ENCODE measurements at places on chromosomes 5 and 9.

- DNase-seq: no peak
Observed at GRCh38 chr5:124790301-124790894, 44.0 kb upstream of the ZNF608 start.

DNA sequence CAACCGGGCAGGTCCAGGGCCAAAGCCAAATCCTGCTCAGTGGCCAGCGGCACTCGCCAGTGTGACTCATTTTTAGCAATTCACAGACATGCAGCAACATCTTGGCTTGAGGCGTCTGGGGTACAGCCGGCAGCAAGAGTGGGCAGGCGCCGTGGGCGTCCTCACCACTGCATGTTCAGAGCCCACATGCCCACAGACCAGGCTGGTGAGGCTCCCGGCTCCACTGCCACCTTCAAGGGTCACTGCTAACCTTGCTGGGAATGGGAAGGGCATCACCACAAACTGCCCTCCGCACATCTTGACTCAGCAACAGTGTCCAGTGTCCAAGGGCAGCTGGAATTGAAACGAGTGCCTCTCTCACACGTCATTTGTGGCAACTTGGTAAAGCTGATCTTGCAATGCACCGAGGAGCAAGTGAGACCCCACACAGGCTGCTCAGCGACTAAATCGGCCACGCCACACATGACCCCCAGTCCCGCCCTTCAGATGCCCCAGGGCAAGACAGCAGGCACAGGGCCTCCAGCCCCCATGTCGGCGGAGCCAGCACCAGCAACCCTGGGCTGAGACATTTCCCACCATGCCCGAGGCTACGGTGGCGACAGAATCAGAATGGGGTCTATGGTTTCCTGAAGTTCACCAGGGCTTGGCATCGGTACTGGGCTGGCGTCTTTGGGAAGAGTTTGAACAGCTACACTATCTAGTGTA is 140.3 kb downstream of the ROR2 start:
- no peak for DNase-seq

- no peak for DNase-seq
Observed at GRCh38 chr5:14628346-14628745, 36.2 kb upstream of the OTULIN start.

- no peak for DNase-seq
Observed at GRCh38 chr9:37522971-37523370, 37.2 kb downstream of the POLR1E start.

DNA sequence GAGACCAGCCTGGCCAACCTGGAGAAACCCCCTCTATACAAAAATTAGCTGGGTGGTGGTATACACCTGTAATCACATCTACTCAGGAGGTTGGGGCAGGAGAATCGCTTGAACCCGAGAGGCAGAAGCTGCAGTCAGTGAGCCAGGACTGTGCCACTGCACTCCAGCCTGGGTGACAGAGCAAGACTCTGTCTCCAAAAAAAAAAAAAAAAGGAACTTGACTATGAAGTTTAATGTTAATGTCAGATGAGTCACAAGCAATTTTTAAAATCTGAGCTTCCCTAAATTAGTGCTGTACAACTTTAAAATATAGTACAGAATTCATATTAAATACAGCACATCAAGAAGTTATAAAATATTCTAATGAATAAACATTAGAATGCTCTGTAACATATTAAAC is 1.5 kb downstream of the MEIKIN start:
- no peak for DNase-seq

DNA sequence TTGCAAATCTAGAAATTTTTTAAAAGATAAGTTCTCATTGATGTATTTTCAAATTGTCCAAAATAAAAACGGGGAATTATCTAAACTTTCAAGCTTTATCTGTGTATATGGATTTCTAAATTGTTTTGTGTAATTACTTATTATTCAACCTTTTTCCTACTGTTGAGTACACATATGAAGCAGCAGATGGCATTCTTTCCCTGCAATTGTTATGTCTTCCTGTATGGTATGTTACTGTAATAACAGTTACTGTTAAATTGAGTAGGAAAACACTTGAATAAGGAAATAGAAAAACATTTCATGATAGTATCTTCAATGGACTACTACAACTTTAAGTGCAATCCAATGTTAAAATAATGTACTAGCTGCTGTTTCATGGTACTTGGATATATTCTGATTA is 124.8 kb downstream of the RANBP17 start:
- DNase-seq: no peak
